ENCODE measurements at places on chromosomes 6 and 20.

- DNase-seq = no peak
These were observed 94.6 kb downstream of the ARMC2 start for GRCh38 chr6:108942556-108943492.

- DNase-seq = no peak
These were observed 67.3 kb upstream of the MAP3K7 start for GRCh38 chr6:90654166-90654565.

DNA sequence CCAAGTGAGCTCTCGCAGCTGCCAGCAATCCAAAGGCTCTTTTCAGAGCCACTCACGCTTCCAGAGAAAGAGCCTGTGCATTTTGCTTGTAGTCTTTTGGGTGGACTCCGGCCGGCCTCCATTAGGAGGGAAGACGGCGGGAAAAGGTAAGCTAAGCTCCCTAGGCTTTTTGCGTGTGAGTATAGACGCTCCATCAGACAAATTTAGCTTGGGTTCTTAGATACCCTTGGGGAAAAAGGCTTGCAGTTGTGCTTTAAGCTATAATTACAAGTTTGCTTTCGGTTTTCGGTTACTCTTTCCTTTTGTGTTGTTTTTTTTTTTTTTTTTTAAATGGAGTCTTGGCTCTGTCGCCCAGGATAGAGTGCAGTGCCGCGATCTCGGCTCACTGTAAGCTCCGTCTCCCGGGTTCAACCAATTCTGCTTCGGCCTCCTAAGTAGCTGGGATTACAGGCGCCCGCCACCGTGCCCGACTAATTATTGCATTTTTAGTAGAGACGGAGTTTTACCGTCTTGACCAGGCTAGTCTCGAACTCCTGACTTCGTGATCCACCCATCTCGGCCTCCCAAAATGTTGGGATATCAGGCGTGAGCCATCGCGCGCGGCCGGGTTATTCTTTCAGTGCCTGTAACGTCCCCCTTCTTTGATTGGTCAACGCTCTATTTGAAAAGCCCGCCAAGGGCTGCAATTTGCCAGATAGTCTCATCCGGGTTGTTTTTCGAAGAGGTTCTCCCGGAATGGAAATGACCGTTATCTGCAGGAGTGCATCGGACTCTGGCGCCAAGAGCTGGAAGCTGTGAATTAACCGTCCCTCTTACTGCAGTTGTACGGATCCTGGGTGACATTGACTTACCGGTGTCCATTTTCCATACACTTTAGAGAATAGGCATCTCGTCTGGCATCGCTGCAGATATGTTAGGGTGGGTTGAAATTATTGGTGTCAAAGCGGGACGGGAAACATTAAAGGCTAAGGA is 18.1 kb downstream of the OR2B2 start:
- peak; percentile 92 for DNase-seq

DNA sequence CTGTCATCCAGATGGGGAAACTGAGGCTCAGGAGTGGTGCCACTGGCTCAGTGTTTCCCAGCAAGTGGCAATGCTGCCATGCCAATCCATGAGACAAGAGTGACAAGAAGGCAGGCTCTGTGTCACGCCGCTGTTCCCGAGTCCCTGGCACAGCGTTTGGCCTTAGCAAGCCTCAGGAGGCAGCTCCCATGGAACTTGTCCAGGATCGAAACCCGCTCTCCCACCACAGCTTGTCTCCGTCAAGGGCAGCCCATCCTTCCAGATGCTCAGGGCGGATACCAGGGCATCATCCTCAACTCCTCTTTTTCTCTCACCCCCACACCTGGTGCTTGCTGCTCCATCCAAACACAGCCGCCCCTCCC is 110.6 kb upstream of the PTPN1 start:
- no peak for DNase-seq

- DNase-seq = no peak
These were observed 41.4 kb upstream of the CLIC5 start for GRCh38 chr6:46056906-46057529.

DNA sequence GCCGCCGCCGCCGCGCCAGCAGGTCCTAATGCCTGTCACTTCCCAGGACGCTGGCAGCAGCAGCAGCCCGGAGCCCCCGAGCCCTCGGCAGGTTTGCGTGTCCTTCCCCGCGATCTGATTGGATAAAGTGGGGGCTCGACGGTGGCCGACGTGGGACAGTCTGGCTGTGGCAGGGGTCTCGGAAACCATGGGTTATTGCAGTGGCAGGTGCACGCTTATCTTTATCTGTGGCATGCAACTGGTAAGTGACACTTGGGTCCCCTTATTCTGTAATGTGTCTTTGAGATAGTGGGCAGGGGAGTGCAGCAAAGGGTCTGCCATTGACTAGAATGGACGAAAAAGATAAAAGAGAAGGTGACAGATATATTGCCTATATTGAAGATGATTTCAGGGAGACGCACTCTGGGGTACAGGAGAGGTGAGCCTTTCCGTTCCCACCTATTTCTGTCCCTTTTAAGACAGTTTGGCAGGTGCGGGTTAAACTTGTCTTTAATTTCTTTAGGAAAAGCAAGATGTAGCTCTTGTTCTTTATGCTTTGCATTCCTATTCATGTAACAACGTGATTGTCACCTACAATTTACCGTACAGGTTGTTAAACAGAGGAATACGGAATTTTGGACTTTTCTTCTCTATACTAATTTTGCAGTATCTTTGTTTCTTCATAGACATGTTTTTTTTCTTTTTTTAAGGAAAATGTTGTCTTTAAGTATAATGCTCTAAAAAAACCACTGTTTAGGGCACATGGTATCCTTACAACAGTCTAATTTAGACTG is 535 bp downstream of the NKAIN2 start:
- DNase-seq = no peak

DNA sequence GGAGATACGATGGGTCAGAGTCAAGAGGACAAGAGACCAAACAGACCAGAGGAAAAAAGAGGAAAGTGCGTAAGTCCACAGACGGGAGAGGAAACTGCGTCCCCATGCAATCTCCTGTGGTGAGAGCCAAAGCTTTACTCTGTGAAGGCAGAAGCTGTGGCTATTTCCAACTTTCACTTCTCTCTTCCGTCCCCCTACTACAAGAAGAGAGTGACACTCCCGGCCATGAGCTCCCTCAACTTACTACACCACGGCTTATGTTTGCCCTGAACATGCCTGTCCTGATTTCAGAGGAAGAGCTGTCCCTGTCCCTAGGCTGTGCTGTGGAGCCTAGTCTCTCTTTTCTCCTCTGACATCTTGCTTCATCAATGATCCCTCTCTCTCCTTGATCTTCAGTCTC is 11.5 kb upstream of the SSR1 start:
- DNase-seq = no peak

DNA sequence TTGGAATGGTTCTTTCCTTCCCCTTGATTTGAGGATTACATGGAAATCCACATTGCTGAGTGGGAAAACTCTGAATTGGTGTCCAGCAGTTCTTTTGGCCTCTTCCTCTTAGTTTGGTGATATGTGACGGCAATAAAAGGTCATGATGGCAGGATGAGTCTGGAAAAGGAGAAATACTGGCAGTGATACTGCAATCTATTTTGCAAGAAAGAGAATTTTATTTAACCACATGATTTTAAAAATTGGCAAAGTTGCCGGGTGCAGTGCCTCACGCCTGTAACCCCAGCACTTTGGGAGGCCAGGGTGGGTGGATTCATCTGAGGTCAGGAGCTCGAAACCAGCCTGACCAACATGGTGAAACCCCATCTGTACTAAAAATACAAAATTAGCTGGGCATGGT is 73.1 kb downstream of the ADTRP start:
- no peak for DNase-seq

GRCh38 chr6:165229216-165229615 is 80.2 kb downstream of the C6orf118 start:
- no peak for DNase-seq

- DNase-seq = no peak
These were observed 117.3 kb upstream of the TNFAIP3 start for GRCh38 chr6:137749696-137750211.

DNA sequence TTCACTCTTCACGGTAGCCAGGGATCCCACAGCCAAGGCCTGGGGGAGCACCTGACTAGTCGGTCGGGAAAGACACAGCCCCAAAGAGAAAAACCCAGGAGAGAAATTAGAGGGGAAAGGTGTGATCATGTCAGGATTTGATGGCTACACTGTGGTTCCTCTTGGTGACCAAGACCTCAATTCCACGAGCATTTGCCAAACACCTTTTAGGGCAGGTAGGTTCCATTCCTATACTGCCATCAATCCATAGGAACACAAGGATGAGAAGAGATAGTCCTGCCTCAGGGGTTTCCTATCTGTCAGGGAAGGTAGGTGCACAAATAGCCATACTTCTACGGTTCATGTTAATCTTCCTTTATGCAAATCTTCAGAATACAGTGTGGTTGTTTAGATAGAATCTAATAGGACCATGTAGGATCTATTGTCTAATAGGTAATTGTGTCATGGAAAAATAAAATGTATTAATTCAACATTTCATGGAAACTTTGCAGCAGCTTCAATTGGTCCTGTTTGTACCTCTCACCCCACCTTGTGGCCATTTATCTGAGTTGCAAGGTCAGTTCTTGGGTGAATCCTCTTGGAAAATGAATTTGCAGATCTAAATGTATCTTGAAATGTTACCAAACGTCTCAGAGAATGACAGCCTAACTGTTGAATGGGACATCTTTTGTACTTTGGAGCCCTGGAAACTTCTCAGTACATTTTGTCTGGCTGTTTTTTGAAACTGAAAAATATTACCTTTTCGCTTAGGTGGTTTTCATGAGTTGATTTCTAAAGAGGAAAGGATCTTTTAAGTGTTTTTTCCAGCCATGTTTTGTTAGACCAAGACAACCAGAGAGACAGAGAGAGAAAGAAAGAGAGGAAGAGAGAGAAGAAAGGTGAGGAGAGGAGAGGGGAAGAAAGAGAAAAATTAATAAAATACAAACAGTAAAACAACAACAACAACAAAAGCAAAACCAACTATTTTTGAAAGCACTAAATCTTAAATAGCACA is 33.7 kb upstream of the IYD start:
- DNase-seq = no peak

GRCh38 chr6:150299873-150300485 is 68.8 kb upstream of the IYD start:
- no peak for DNase-seq

GRCh38 chr6:157329829-157330228 is 6.5 kb upstream of the TMEM242 start:
- no peak for DNase-seq

- DNase-seq = no peak
These were observed 52.5 kb upstream of the TAGAP start for GRCh38 chr6:159097256-159097655.

- DNase-seq = no peak
These were observed 70.0 kb upstream of the PLEKHG1 start for GRCh38 chr6:150529646-150530045.

GRCh38 chr20:26209171-26209941 is 512.7 kb upstream of the ZNF337 start:
- DNase-seq = no peak

DNA sequence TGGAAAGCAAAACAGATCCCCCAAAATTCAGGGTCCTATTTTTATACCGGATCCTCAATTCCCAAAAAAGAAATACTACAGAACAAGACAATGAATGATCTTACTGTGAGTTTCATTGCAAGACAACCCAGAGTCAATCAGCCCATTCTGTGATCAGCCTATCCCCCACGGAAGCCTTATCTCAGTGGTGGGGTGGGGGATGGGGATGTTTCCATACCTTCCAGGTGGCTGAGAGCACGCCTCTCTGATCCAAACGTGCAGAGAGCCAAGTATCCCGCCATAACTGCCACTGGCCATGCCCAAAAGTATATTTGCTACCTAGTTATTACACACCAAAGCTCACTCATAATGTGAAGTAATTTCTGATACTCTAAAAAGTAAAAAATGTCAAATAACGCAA is 15.1 kb downstream of the WFDC2 start:
- DNase-seq = no peak

GRCh38 chr6:21844120-21844917 is 250.8 kb downstream of the SOX4 start:
- DNase-seq = no peak

DNA sequence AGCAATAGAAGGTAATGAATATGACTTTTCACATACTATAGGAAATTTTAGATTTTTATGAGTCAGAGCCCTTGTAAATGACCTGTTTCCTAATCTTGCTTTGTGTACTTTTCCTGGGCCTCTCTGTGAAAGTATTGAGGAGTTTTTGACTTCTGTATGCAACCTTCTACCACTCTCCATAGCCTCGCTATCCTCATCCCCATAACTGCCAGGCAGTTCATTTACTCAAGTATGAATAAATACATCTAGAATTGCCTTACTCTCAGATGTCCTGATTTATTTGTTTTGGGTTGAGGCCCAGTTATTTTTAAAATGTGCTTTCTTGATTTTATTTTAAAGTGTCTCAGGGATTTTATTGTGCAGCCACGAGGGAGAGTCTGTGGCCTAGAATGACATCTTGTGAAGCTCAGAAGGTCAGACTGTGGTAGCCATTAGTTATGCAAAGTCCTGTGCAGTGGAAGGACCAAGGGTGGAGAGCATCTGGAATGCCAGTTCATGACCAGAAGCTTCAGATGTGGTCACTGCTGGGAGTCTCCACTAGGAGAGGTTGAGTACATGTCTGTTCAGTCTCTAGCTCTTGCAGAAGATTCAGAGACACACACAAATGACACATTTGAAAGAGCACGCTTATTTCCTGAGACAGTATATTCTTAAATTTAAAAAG is 346.2 kb upstream of the IMPG1 start:
- no peak for DNase-seq

DNA sequence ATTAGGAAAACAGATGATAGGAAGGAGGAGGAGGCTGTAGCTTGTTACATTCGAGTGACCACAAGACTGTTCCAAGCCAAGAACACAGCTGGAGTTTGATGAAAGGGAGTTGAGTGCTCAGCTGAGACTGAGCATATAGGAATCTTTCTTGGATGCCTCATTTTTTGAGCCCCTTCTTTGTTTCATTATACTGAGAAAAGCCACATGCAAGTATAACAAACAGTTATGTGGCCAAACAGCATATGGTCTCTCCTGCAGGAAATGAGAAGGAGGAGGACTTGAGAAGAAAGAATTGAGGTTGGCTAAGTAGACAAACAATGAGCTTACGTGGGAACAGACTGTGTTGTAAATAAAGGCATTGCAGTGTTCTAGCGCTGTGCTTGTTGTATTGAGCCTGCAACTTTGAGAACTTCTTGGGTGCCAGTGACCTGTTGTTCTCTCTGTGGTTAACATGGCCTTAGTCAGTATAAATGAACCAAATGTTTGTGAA is 78.3 kb downstream of the AKAP7 start:
- DNase-seq = no peak

GRCh38 chr20:49987015-49987867 is 4.5 kb downstream of the SNAI1 start:
- no peak for DNase-seq
